ENCODE measurements at places on chromosomes 5 and 9.

DNA sequence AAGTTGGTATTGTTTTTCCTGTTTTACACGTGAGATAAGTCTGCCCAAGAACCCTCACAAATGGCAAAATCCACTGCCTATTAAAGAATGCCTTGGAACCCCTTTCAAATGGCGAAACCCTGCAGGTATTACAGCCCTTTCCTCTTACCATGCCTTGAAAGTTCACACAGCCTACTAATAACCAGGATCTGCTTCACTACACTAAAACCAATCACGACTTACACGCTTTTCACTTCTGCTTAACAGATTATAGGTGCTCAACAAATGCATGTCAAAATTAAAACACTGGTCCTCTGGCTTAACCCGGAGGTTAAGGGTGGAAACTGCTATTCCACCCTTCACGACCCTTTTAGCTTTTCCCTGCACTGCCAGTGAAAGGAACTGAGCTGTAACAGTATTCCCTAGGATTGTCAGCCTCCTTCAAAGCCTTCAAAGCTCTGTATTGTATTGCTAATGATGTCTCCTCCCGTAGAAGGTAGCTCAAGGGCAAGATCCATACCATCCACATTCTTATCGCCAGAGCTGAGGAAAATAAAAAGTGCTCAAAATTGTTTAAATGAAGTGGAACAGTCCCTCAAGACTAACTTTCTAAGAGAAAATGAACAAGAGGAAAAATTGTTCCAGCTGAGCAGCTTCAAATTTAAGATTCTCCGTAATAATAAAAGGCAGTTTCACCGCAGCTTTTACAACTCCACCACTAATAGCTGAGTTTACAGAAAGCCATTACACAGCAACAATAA, 997 bp downstream of the AUH start:
- DNase-seq = no peak

- DNase-seq = no peak
Observed at GRCh38 chr5:179276838-179277395, 68.3 kb downstream of the ADAMTS2 start.

DNA sequence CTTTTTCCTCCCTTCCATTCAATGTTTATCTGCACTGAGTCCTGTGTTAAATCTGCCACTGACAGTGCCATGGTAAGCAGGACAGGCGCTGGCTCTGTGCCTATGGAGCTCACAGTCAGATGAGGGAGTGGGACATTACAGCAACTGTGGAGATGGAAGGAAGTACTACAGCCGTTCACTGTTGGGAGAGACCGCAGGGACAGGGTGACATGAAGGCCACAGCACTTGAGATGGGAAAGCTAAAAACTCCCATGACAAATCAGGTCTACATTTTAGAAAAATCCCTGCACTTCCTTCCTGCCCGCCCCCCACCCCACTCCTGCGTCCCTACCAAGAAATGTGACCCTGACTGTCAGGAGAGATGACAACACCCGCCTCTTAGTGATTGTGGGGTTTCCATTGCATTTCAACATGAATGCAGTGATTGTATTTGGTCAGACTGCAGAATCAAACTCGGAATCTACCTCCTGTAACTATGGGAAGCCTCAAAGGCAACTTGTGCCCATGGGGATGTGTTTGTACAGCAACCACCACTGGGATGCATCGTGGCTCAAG, 56.4 kb downstream of the GTF3C4 start:
- DNase-seq = no peak

DNA sequence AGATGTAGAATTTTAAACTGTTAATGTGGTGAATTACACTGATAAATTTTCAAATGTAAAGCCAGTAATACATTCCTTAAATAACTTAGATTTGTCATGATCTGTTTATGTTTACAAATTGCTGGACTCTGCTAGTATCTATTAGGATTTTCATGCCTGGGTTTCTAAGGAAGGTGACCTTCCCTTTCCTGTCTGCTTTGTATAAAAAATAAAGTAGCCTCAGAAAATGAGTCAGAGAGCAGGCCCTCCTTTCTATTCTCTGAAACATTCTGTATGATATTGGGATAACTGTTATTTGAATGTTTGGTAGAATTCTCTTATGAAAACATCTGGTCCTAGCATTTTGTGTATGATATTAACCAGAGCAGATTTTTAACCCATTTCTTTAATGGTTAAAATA, 255.3 kb downstream of the SYK start:
- DNase-seq = no peak

DNA sequence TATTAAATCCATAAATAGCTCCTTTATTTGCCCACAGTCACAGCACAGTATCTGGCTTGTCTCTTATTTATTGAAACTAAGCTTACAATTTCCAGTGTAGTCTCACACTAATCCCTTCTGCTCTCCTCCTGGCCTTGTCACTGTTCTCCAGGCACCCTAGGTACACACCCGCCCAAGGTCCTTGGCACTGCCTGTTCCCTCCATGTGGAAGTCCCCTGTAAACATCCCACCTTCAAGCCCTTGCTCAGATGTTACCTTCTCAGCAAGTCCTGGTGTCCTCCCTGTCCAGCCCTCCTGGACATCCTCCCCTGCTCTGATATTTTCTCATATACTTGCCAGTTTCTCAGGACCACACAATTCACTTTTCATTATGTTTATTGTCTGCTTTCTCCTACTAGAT, 44.2 kb upstream of the CFAP157 start:
- DNase-seq = no peak

DNA sequence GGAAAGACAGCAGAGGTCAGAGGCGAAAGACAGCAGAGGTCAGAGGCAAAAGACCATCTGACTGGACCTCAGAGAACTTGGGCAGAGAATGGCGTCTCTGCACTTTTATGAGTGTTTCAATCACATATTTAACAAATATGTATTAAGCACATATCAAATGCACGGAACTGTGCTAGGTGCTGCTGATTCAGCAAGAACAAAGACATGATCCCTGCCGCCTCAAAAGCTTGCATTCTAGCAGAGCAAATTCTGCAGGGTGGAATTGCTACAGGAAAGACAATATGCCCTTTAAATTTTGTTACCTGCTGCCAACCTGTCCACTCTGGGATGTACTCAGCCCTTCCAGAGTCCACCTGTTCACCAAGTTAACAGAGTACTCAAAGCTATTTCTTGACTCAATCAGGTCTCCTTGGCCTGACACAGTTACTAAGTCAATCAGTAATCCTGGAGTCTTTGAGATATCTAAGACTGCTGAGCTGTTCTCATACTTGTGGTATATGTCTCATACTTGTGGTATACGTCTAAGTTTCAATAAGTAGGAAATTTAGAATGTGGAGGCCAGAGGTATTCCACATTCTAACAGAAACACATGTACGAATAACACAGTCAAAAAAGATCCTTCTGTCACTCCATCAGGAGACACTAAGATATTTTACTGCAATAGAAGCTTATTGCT, 131.8 kb downstream of the GNAQ start:
- DNase-seq = no peak

GRCh38 chr5:61329550-61330128, 2.4 kb upstream of the ZSWIM6 start:
- DNase-seq = no peak

GRCh38 chr5:153752890-153753289, 262.4 kb downstream of the GRIA1 start:
- DNase-seq = no peak

DNA sequence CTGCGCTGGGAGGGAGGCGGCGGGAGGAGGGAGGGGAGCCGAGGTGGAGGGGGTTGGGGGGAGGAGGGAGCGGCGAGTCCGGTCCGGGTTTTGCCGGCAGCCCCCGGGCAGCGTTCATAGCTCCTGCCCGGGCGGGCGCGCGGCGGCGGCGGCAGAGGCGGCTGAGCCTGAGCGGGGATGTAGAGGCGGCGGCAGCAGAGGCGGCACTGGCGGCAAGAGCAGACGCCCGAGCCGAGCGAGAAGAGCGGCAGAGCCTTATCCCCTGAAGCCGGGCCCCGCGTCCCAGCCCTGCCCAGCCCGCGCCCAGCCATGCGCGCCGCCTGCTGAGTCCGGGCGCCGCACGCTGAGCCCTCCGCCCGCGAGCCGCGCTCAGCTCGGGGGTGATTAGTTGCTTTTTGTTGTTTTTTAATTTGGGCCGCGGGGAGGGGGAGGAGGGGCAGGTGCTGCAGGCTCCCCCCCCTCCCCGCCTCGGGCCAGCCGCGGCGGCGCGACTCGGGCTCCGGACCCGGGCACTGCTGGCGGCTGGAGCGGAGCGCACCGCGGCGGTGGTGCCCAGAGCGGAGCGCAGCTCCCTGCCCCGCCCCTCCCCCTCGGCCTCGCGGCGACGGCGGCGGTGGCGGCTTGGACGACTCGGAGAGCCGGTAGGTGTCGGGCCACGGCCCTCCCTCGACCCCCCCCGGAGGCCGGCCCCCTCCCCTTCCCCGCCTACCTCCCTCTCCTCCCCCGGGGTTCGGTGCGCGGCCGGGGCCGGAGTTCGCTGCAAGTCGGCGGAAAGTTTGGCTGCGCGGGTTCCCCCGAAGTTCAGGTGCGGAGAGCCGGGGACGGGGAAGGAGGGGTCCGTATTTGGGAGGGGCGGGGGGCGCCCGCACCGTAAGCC, at the start of gene CXXC5:
Gene CXXC5, plus strand, starts transcription at position 145 of the 877 bp plus-strand sequence. CDS start 32,175 bp downstream, outside the sequence.
- no peak for DNase-seq

- no peak for DNase-seq
Observed at GRCh38 chr5:60960591-60960990, 15.6 kb downstream of the NDUFAF2 start.

GRCh38 chr5:44497606-44498005, 108.4 kb upstream of the FGF10 start:
- DNase-seq = no peak

DNA sequence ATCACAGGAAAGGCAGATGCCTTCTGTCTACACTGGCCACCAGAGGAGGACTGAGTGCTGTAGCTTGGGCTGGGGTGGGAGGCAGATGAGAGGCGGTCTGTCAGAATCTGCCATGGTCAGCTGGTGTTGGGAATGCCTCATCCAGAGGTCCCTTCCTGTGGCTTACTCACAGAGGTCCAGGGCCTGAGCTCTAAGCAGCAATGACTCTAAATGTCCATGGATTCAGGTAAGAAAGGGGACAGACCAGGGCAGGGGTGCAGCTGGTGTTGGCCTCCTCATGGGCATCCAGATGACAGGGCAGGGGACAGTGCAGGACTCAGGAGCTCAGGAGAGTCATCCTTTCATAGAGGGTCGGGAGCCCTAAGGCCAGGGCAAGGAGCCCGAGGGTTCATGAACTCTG, 165.0 kb downstream of the ICE1 start:
- DNase-seq = no peak
